ENCODE measurements at places on chromosomes 1 and 21. TPM values are rescaled to one million over a fixed set of nuclear protein-coding genes. Genes with fewer than 3 reads are reported as not detected.

Gene ARMH1
- total RNA-seq = not detected

DNA sequence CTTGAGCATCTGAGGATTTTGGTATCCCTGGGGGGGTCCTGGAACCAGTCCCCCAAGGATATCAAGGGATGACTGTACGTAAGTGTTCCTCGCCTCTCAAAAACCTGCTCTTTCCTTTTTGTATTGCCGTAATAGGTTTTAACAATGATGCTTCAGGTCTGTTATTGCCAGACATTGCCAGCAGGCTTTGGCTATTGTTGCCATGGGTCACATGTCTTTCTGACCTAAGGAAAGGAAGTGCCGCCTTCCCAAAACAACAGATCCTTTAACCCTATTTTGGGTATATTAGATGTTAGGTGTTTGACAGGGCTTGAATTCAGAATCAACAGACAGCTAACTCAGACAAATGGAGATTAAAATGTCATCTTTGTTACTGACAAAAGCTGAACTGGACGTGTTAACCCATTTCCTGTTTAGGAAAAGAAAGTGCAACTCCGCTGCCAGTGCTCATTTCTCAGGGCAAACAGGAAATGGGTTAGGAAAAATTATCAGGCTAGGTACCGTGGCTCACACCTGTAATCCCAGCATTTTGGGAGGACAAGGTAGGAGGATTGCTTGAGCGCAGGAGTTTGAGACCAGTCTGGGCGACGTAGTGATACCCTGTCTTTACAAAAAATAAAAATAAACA lies 12.4 kb upstream of the PRPF38B start:
- DNase-seq = no peak

DNA sequence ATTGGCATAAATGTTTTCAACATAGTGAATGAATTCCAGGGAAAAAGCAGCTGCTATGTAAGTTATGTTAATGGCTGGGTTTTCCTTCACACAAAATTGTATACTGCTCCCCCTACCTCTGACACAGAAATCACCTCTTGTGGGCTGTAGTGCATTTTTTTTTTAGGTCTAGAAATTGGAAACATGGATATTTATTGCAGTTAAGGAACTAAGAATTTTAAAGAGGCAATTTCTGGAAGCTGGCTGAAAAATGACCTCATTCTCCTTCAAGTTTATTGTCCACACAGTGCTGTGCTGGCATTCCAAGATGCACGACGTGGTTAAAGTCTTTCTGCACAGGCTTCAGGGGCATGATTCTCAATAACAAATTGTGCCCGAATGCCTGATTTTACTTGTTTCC lies 1424.2 kb downstream of the MRPL39 start:
- DNase-seq = no peak

- no peak for DNase-seq
Observed at GRCh38 chr1:244876228-244876910, 12.0 kb upstream of the HNRNPU start.

- no peak for DNase-seq
Observed at GRCh38 chr1:13829152-13829769, 129.3 kb downstream of the PRDM2 start.

DNA sequence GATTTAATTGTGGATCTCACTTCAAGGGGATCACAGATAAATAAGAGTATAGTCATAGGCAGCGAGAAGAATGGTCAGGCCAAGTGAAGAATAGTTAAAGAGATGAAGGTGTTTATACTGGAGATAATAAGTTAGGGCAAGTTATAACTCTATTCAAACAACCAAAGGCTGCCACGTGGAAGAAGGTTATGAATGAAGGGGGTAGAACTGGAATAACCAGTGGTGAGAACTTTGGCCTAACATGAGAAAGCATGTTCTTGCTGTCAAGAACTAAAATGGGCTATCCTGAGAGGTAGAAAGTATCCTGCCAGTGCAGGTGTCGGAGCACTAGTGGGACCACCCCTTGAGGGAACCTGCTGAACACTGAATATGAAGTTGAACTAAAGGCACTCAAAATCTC lies 49.6 kb upstream of the EDEM3 start:
- DNase-seq = no peak
